ENCODE measurements at places on chromosomes 16 and 17.
A peak's percentile ranks its signal among the peaks of the same experiment; 100 is the strongest.

GRCh38 chr17:81394377-81394920 is 808 bp upstream of the BAHCC1 start:
- no peak for DNase-seq

GRCh38 chr17:82300707-82301270 is 16.6 kb downstream of the CD7 start:
- DNase-seq: peak; percentile 75

DNA sequence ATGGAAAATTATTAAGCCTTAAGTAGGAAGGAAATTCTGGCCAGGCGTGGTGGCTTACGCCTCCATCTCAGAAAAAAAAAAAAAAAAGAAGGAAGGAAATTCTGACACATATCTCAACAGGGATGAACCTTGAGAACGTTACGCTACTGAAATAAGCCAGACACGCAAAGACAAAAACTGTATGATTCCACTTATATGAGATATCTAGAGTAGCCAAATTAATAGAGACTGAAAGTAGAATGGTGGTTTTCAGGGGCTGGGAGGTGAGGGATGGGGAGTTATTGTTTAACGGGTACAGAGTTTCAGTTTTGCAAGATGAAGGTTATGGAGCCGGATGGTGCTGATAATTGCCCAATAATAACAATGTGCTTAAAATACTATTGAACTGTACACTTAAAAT is 16.2 kb upstream of the HNF1B start:
- DNase-seq: no peak

DNA sequence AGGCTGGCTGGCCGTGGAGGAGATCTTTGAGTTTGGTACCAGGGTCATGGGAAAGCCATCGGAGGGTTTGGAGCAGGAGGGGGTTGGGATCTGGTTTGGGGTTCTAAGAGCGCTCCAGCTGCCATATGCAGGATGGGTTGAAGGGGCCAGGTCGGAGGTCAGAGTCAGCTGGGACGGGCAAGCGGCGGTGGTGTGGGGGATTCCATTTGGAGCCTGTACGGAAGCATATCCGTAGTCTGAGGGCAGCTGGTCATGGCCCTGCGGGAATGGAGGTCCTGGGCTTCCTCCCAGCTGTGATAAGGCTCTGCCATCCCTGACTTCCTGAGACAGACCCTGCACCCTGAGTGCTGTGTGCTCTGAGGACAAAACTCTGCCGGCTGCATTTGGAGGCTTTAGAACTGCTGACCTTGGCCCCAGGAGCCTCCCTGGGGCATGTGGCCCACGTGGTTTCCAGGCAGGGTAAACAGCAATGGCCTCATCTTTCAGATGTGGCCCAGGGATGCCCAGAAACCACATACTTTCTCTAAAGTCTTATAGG is 46.5 kb downstream of the ATP2C2 start:
- DNase-seq: no peak

DNA sequence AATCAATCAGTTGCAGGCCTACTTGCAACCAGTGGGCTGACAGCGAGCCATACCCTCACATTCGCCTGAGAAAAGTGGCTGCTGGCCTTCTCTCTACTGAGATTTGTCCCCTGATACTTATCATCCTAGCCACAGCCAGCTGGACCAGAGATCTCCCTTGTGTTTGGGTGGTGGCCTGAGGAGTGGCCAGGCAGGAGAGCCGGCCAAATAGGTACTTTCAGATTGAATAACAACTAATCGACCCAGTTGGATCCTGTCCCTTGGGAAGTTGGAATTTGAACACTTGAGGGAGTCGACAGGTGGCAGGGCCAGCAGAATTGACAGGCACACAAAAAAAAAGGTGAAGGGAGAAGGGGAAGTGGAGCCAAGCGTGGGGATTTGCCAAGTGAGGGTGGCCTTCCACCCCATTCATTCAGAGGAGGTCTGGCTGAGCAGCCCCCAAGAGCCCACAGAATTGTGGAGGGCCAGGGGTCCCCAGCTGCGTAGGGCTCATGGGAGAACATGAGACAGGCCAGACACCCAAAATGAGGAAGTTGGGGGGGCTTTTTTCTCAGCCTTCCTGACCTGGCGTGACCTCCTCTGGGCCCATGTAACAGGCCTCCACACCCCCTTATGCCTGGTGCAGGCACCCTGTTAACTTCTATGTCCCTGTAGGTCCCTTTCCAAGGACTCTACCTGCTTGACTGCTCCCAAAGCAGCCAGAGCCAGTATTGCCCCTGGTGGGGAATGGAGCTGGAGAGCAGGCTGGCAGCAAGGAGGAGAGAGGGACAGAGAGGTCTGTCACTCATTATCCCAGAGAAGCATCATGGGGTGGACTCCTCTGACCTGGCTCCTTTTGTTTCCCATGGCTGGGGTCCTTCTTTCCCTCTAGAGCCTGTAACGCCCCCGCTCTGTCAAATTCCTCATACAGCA is 2.9 kb upstream of the RANGRF start:
- no peak for DNase-seq

DNA sequence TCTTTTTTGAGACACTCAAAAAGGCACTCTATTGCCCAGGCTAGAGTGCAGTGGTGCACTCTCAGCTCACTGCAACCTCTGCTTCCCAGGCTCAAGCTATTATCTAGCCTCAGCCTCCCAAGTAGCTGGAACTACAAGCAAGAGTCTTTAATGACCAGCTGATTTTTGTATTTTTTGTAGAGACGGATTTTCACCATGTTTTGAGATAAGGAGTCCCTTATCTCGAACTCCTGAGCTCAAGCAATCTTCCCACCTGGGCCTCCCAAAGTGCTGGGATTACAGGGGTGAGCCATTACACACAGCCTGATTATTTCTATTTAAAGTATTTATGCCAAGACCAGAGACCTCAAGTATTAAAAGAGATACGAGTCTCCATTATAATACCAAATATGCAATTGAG is 566.1 kb upstream of the CA10 start:
- DNase-seq: no peak

GRCh38 chr17:64401941-64402340 is 11.3 kb upstream of the PECAM1 start:
- DNase-seq: no peak

DNA sequence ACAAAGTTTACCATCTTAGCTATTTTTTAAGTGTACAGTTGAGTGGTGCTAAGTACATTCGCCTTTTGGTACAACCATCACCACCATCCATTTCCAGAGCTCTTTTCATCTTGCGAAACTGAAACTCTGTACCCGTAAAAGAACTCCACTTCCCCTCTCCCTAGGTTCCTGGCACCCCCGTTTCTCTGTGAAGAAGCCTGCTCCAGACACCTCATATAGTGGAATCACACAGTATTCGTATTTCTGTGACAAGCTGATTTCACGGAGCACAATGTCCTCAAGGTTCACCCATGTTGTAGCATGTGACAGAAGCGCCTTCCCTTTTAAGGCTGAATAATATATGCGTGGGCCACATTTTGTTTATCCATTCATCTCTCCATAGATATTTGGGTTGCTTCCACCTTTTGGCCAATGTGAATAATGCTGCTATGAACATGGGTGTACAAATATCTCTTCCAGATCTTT is 54.2 kb upstream of the MAP3K14 start:
- no peak for DNase-seq

GRCh38 chr17:73939806-73940205 is 263.7 kb upstream of the RPL38 start:
- DNase-seq: no peak

- DNase-seq: peak; percentile 83
Observed at GRCh38 chr17:2253768-2254406, 49.7 kb downstream of the SMG6 start.

DNA sequence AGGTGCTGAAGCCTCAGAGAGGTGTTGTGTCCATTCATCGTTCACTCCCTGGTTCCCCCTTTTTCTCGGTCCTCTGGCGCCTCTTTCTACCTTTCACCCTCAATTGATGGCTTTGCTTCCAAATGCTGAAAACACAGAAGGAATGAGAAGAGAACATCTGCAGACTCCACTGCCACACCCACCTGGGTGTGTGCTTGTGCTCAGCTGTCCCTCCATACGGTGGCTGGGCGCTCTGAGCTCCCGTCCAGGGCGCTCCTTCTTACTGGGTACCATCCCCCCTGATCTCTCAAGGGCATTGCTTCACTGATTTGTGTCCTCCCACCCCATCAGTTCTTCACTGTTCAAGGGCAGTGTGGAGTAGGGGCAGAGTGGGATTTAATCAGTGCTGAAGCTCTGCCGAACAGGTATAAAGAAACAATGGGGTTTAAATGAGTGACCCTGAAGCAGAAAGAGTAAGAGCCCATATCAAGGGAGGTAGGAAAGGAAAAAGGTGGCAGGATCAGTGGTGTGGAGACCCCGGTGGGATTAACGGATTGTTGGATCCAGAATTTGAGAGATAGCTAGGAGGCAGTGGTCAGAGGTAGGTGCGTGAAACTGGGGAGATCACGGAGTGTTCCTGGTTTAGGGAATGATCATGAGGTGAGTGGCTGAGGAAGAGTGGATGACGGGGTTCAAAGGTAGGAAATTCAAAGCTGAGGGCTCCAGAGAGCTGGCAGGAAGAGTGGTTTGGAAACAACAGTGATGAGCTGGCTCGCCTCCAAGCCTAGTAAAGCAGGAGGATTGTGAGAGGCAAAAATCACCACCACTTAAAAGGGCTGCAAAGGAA is 40.8 kb downstream of the MRTFB start:
- no peak for DNase-seq

- DNase-seq: no peak
Observed at GRCh38 chr17:61524319-61524718, 66.7 kb downstream of the NACA2 start.

- no peak for DNase-seq
Observed at GRCh38 chr16:83908798-83909197, 9.9 kb downstream of the MLYCD start.

DNA sequence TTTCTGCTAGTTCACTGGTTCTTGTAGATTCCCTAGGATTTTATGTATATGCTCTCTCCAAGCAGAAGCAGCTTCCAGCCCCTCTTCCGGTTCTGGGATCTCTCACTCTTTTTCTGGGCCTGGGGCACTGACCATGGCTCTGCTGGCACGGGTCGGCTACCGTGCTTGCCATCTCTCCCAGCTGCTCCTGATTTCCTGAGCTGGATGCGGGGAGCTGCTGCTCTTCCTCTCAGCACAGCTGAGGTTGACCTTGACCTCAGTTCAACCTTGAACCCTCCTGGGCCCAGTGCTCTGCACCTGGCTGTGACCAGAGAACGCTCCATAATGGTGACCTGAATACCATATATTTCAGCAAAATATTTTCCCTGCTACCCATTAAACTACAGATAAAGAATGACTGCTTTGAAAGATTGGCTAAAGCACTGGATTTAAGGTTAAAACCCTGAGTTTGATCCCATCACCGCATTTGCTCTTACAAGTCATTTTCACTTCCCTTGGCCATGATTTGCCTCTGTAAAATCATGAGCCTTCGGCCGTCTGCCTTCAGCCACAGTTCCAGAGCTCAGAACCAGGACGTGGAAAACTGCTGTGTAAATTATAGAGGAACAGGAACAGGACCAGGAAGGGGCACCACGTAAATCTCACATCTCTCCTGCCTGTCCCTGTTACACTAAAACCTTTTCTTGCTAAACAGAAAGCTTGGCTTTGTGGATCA is 130.8 kb upstream of the CHMP6 start:
- no peak for DNase-seq

DNA sequence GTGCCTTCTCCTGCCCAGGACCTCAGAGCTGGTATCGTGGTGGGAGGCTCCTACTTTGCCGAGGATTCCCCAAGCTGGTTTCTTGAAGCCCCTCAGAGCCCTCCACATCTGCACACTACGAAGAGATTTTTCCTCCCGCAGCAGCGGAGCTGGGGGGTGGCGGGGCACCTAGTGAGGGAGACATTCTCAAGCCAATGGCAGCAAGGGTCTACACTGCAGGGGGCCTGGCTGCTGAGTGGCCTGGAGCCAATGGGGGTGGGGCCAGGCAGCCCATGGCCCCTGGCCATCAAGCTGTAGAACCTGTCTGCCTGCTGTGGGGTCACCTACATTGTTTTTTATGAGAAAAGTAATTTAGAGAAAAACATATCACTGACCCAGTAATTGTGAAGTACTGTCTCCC is 5.0 kb downstream of the SLC26A11 start:
- no peak for DNase-seq

DNA sequence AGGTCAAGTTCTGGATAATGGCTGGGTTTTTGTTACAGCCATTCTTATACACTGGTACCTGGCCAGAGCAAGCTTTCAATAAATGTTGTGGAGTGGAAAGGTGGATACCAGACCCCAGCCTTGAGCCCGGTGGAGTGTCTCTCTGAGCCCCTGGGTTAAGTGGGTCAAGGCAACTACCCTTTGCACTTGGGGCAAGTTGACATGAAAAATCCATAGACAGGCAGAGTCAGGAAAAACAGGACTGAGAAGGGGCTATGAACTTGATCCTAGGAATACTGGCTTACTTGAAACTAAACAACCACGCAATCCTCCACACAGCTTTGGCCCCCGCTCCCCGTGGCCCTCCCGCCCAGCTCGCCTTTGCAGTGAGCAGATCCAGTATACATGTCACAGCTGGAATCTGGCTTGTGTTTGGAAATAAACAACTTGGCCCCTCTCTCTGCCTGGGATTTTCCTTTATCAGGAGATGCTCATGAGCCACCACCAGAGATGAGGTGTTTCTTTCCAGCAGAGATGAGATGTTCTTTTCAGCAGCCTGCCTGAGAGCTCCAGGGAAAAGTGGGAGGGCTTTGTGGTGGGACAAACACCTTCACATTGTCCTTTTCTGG is 65.9 kb downstream of the KSR1 start:
- DNase-seq: no peak

DNA sequence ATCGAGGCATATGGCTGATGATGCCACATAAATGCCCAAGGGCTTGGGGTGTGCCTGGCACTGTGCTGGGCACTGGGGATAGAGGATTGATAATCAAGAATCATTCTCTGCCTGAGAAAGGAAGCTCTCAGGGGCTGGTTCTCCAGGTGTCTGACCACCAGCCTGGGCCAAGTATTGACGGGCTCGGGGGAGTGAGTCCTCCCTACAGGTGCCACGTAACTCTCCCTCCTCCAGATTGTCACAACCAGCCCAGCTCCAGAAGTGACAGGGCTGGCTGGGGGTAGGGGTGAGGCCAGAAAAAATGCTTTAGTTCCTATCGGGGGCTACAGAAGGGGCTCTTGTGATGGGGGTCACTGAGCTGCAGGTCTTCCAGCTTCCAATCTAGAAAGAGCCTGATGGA is 10.7 kb upstream of the C1QL1 start:
- DNase-seq: no peak

- DNase-seq: peak; percentile 37
Observed at GRCh38 chr16:74297145-74297665, 591 bp downstream of the PSMD7 start.

DNA sequence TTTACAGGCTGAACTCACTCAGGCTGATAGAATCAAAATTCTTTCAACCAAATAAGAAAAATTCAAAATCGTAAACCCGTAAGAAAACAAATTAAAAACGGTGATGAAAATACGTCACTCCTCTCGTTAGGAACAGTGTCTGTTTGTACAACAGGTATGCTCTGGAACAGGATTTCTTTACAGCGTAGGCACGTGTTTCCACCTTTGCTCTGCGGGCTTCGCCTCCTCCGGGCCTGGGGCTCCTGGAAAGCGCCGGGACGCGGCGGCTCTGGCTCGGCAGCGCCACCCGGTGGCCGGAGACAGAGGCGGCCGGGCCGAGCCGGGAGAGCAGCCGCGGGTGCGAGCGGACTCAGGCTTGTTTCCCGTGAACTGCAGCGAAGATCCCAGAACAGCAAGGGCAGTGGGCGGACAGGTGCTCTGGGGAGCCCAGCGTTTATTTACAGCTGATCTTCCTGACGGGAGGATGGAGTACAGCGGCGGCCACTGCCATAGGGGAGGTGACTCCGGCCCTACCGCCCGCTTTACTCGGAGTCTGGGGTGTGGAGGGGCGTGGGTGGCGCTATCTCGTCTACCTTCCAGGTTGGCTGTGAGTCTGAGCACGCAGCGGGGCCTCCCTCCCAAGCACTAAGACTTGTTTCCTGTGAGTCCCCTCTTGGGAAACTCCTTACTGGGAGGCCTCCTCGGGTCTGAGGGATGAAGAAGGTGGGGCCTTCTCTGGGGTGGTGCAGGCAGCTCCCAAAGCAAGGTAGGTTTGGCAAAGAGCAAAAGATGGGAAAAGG is 40.5 kb upstream of the ATP2A3 start:
- peak; percentile 90 for DNase-seq
